ENCODE measurements at places on chromosomes 12 and 14.

GRCh38 chr12:111425655-111426054 is 19.9 kb downstream of the SH2B3 start:
- no peak for DNase-seq

DNA sequence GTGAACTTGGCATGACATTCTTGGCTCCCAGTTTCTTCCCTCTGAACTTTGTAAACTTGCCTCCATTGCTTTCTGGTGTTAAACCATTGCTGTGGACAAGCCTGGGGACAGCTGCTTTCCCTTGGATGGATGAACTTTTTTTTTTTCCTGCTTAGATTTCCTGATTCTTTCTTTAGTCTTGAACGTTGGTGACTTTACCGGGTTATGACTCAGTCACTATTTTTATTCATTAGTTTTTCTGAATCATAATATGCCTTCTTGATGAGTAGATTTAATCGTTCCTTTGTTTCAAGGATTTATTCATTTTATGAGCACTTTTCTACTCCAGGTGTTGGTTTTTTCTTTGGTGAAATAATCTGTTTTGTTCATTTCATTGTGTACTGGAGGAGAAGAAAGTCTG is 155.0 kb upstream of the RTL1 start:
- DNase-seq, result no peak

GRCh38 chr12:102302553-102302952 is 104.9 kb upstream of the PMCH start:
- no peak for DNase-seq

DNA sequence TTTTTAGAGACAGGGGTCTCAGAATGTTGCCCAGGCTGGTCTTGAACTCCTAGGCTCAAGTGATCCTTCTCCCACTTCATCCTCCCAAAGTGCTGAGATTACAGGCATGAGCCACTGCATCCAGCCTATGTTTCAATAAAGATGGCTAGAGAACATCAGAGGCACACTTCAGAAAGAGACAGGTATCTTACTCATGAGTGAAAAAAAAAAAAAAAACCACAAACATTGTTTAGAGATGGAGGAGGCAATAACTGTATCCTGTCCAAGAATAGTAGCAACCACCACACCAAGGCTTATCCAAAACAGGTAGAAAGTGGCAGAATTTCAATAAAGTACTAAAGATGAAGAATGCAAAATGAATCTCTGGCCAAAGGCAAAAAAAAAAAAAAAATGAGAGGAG is 30.3 kb downstream of the EEA1 start:
- DNase-seq, result no peak

- DNase-seq, result peak; percentile 57
Observed at GRCh38 chr14:77641534-77642341, 25.3 kb upstream of the SPTLC2 start.

DNA sequence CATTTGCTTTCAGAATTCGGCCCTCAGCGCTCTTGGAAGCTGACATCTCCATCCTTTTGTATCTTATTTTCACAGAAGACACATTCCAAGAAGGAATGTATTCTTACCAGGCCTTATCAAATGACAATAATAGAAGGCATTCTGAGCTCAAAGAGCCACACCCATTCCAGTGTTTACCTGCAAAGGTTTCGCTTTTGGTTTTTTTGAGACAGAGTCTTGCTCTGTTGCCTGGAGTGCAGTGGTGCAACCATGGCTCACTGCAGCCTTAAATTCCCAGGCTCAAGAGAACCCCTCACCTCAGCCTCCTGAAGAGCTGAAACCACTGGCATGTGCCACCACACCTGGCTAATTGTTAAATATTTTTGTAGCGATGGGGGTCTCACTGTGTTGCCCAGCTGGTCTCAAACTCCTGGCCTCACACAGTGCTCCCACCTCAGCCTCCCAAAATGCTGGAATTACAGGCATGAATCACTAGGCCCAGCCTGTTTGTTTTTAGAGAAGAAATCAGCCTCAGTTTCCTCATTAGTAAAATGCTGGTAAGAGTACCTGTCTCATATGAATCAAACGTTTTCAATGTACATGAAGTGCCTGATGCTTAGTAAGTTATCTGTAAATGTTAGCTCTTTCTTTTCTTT is 69.2 kb downstream of the SLC6A12 start:
- no peak for DNase-seq

- DNase-seq, result no peak
Observed at GRCh38 chr14:56065621-56066290, 52.5 kb upstream of the PELI2 start.

GRCh38 chr12:9699269-9699897 is 29.9 kb downstream of the CLEC2D start:
- DNase-seq, result no peak

DNA sequence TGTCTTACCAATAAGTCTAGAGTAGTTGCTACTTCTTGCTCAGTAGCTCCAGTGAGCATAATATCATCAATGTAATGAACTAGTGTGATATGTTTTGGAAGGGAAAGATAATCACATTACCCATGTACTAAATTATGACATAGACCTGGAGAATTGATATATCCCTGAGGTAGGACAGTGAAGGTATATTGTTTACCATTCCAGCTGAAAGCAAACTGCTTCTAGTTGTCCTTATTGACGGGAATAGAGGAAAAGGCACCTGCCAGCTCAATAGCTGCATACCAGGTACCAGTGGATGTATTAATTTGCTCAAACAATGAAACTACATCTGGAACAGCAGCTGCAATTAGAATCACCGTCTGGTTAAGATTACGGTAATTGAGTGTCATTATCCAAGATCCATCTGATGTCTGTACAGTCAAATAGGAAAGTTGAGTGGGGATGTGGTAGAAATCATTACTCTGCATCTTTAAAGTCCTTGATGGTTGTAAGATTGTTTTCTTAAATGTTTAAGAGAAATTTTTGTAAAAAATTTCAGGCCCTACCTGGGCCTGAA is 100.0 kb upstream of the ARHGAP5 start:
- DNase-seq, result no peak

DNA sequence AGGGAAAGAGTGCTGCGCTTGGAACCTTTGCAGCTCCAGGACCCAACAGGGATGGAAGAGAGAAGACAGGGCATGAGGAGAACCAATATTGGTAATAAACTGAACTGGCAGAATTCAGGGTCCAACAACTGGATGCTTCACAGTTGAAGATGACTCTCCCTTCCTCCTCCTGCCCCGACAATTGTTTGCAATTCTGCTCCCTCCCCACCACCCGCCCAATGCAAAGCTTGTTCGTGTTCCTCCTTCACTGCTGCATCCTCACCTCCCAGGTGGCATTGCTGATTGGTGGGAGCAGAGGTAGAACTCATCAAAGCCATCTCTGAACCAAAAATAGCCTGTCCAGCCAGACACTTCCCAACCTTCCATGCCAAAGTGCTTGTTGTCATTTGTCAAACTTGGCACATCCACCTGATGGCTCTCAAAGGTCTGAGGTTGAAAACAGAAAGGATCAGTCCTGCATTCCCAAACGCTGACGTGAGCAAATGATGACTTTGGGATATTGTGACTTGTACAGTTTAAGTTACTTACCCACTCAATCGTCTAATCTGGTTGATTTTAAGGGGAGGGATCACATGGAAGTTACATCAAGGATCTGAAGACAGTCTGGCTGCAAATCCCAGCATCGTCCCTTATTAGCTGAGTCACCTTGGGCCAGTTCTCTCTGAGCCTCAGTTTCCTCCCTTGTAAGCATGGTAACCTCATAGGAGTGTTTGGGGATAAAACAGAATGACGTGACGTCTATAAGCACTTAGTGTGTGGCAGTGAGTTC is 242.6 kb upstream of the CRY1 start:
- no peak for DNase-seq

- no peak for DNase-seq
Observed at GRCh38 chr12:88627501-88627900, 47.2 kb upstream of the KITLG start.

DNA sequence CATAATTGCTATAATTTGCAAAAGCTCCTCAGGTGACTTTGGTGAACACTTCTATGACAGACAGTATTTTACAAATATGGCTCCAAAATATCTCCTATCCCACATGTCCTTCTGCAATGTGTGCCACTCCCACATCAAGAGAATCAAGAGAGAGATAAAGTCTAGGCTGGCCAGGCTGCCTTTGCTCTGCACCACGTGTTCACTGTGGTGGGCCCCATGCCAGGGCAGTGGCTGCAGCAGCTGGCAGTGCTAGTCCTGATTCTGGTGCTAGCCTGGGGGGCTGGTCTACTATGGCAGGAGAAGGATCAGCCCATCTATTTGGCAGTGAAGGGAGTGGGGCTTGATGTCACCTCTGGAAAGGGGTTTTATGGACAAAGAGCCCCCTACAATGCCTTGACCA is 86.3 kb downstream of the DRAM1 start:
- no peak for DNase-seq

- DNase-seq, result no peak
Observed at GRCh38 chr12:53952871-53953734, 1.6 kb upstream of the HOXC12 start.

- DNase-seq, result no peak
Observed at GRCh38 chr12:112635036-112635435, 156.5 kb upstream of the RPH3A start.

DNA sequence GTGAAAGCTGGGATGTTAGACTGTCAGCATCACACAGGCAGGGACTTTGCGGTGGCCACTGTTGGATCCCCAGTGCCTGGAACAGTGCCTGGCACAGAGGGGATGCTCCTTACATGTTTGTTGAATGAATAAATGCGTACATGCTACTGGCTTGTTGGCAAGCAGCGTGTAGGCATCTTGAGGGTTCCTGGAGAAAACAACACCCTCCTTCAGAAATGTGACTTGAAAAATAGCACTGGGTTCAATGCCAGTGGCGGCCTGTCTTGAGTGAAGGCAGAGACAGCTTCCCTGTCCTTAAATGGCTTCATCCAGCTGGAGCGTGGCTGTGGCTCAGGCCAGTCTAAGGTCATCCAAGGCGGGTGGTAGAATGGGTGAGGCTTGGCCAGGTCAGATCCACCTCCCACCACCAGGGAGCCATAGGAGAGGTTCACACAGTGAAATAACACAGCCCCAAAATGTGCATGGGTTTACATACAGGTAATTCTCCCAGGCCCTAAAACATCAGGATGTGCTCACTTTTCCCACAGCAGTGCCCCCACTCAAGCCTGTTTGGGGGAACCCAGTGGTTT is 171.4 kb downstream of the PHETA1 start:
- DNase-seq, result no peak

DNA sequence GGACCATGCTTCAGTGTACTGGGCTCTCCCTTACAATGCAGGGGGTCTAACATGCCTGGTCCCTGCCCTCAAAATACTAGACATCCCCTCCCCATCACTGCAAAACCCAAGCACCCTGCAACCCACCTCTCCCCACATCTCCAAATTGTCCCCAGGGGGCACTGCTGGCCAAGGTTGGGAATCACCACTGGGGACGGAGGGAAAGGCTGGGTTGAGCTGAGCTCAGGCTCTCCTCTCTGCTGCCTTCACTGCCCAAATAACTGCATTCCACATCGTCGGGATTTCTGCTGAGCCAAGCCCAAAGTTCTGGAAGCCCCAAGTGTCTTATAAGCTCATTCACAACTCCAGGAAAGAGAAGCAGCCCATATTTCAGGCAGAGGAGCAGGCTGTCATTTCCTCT is 69.6 kb downstream of the NT5DC3 start:
- DNase-seq, result no peak

DNA sequence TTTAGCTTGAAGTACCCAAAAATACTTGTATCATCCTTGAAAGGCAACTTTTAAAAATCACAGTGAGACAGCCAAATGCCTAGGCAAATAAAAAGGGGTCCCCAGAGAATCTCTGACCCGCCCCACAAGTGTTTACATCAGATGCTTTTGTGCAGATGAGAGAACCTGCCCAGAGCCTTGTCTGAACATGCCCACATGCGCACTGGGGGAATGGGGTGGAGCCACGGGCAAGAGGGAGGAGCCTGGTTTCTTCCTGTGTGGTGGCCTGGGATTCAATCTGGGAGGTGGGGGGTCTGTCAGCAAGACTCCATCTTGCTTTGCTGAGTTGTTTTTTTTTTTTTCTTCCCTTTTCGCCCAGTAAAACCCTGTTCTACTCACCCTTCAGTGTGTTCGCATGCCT is 381.7 kb upstream of the CCDC196 start:
- DNase-seq, result no peak

- no peak for DNase-seq
Observed at GRCh38 chr12:80551897-80552296, 107.9 kb downstream of the PTPRQ start.

- DNase-seq, result no peak
Observed at GRCh38 chr14:90302529-90303303, 29.0 kb downstream of the NRDE2 start.

GRCh38 chr12:82555699-82556098 is 131.0 kb upstream of the TMTC2 start:
- DNase-seq, result no peak

DNA sequence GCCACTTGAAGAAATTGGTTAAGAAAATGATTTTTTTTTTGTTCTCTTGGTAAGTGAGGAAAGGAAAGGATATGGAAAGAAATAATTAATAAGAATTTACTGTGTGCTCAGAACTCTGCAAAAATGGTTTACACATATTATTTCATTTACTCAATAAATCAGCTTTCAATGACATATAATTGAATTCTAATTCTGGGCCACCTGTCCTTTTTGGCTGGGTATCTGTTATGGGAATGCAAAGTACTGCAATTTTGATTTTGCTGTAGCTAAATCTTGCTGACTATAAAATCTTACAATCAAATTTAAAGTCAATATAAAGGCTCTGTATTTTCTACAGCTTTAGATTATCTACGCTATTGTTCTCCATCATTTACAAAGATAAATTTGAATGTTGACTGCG is 147.1 kb downstream of the GRIP1 start:
- DNase-seq, result no peak

GRCh38 chr14:88473791-88474190 is 81.0 kb downstream of the PTPN21 start:
- no peak for DNase-seq

GRCh38 chr12:59833408-59833807 is 237.6 kb downstream of the SLC16A7 start:
- no peak for DNase-seq

GRCh38 chr12:93601591-93601990 is 29.1 kb downstream of the SOCS2 start:
- DNase-seq, result no peak

DNA sequence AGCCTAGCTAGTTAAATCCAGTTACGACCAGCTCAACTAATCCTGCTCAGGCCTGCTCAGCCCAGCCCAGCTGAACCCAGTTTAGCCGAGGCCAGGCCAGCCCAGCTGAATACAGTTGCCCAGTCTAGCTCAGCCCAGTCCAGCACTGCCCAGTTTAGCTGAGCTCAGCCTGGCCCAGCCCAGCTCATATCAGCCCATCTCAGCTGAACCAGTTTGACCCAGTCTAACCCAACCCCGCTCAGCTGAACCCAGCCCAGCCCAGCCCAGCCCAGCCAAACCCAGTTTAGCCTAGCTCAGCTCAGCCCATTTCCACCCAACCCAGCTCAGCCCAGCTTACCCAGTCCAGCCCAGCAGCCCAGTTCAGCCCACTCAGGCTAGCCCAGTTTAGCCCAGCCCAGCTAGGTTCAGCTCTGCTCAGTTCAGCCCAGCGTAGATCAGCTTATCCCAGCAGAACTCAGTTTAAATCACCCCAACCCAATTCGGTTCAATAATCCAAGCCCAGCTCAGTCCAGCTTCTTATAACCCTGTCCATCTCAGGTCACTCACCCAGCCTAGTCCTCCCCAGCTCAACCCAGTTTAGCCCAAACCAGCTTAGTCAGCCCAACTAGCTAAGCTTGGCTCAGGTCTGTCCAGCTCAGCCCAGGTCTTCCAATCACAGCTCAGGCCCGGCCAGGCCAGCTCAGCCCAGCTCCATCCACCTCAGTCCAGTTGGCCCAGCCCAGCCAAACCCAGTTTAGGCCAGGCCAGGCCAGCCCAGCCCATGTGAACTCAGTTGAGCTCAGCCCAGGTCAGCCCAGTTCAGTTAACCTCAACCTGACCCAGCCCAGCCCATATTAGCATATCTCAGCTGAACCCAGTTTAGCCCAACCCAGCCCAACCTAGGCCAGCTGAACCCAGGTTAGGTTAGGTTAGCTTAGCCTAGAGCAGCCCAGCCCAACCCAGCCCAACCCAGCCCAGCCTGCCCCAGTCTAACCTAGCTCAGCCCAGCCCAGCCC is 76.7 kb downstream of the TMEM121 start:
- no peak for DNase-seq

Measured in CD4-positive, alpha-beta T cell treated with Interleukin-4 for 4 hours (primary cell).